Esophagus mucosa (tissue), 1 donor: ENCODE measurements at places on chromosomes 7 and 10.
A peak's percentile ranks its signal among the peaks of the same experiment; 100 is the strongest.

GRCh38 chr7:36985866-36986400 lies 261.6 kb upstream of the AOAH start:
- ATAC-seq: no peak

GRCh38 chr7:32502728-32503127 lies 7.4 kb downstream of the AVL9 start:
- peak; percentile 17 for ATAC-seq

DNA sequence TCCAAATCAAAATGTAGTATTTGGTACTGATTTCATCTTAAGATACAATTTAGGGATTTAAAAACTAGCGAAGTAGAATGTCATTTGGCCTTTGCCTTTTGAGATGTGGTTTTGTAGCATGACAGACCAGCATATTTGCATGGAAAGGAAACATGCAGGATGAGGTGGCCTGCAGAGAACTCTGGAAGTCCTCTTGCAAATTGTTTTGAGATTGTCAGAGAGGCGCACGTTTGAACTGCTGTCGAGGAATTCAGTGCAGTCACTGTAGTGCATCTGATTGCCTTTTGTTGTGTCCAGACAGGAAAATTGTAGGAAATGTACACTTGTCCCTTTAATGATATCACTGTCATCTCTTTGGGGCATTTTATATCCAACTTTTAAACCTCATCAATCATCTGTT lies 136.7 kb downstream of the CELF2 start:
- no peak for ATAC-seq

DNA sequence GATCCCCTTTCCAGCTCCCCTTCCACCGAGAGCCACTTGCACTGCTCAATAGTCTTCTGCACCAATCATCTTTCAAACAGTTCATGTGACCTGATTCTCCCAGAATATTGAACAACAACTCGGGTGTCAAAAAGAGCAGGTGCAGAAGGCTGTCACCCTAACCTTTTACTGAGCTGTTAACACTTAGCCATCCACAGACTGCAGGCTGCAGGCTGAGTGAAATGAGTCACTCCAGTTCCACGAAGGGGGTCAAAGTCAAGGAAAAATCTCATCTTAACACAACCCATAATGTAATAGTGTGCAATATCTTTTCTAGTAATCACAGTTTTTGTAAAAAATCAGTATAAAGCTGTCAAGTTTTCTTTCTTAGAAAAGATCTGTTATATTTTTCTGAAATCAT lies 63.1 kb downstream of the MTPAP start:
- no peak for ATAC-seq

GRCh38 chr10:71964743-71965515 lies 734 bp downstream of the CHST3 start:
- ATAC-seq: peak; percentile 78

- ATAC-seq: no peak
These were observed 252.3 kb downstream of the ARL4A start for GRCh38 chr7:12939694-12940093.
